Activated CD4-positive, alpha-beta T cell treated with anti-CD3 and anti-CD28 coated beads for 4 hours (primary cell): ENCODE measurements at places on chromosomes 5 and 9.

GRCh38 chr5:141514330-141515133, 25.7 kb downstream of the PCDHGC5 start:
- DNase-seq = no peak

- DNase-seq = no peak
Measured at GRCh38 chr5:1150866-1151265, 39.0 kb upstream of the SLC12A7 start.

GRCh38 chr5:24381861-24382489, 262.8 kb downstream of the CDH10 start:
- no peak for DNase-seq

DNA sequence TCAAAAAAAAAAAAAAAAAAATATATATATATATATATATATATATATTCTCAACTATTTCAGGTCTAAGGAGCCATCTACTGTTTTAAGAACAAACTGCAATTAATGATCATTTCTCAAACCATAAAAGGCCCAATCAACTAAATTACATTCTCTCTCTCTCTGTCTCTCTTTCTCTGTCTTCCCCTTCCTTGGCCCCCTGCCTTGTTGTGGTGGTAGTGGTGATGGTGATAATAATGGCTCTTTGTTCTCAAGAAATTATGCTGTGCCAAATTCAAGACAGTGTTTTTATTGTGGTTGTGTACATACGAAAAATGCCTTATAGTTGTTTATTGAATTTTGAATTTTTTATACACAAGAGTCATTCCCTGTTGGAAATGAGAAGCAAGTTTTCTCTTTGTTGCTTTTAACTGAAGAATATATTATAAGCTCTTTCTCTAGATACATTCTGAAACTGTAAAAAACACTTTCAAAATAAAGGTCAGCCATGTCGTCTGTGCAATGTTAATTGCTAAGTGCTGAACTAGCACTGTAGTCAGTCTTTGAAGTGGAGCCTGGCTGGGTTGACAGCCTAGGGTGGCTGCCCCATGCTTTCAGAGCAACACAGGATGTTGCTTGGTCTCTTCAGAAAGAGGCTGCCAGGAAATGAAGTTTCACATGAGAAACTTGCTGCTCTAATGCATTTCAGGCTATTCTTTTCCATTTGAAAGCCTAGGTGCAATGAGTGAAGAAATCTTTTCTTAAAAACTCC, 96.0 kb downstream of the HINT1 start:
- DNase-seq = peak; percentile 46

GRCh38 chr9:93517331-93517730, 59.1 kb upstream of the PHF2 start:
- DNase-seq = no peak

DNA sequence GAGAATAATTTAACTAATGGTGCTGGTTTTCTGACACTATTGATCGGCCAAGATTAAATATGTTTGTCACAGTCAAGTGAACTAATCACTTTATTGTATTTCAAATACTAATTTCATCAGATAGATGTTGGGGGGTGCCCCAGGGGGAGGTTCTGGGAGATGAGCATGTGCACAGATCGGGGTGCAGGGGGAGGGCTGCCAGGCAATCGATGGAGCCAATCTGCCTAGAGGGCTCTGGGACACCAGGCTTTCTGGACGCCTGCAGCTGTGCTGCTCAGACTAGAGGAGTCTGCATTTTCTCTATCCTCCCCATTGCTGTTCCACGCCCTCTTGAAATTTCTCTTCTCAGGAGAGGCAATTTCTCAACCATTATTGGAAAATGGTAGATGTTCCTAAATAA, 100.0 kb upstream of the ALDH1B1 start:
- DNase-seq = no peak

DNA sequence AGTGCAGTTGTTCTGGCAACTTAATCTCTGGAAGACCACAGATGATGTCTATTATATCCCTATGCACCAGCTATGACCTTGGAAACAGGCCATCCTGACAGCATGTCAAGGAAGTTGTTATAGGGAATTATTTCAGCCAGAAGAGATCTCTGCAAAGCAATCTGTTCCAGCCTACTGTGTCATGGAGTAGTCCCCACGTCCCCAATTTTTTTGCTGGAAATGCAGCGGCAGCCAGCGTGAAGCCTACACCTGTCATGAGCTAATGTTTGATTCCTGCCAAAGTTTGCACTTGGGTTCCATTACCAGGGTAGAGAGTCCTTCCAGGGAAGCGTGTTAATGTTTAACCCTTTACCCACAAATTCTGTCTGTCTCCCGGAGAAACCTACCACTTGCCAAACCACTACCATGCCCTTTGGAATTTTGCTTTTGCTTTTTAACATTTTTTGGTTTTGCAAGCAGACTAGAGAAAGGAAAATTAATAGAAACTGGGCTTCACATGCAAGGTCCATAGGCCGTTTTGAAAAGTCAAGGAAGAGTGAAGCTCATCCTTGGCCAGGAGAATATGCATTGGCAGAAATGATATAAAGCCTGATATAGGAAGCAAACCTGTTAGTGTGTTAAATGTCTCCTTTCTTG, 174.9 kb upstream of the SPRY4 start:
- DNase-seq = no peak

DNA sequence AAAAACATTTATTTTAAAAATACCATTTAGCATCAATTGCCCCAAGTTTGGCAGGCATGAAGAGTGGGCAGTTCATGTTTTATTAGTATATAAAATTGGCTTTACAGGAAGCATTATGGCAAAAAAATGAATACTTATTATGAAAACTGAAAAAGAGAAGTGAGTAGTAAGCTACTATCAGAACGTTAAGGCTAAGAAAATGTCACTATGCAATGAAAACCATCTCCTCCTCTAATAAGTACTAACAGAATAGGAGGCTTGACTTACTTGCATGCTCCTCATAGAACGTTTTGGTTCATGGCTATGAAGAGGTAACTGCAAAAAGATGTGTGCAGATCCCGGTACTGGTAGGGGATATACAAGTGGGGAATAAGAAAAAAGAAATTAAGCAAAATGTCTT, 23.6 kb downstream of the TICAM2 start:
- DNase-seq = no peak

GRCh38 chr9:128068386-128069205, 564 bp downstream of the SLC25A25 start:
- DNase-seq = peak; percentile 25

DNA sequence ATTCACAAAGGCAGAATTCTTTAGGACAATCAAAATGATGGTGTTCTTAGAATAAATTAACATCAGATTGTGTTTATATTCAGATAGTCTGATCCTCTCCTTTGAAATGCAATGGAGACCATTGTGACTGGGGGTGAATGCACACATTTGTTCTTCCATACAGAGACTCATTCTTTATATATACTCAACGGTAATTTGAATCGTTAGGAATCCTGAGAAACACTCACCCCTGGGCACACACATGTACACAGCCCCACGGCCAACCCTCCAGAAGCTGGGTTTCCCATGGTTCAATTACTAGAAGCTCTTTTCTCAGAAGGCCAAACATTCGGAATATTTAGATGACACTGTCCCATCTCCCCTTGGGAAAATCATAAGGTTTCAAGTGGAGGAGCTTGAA, 57.5 kb upstream of the EPB41L4B start:
- no peak for DNase-seq
